ENCODE measurements at places on chromosomes 2 and 18.

DNA sequence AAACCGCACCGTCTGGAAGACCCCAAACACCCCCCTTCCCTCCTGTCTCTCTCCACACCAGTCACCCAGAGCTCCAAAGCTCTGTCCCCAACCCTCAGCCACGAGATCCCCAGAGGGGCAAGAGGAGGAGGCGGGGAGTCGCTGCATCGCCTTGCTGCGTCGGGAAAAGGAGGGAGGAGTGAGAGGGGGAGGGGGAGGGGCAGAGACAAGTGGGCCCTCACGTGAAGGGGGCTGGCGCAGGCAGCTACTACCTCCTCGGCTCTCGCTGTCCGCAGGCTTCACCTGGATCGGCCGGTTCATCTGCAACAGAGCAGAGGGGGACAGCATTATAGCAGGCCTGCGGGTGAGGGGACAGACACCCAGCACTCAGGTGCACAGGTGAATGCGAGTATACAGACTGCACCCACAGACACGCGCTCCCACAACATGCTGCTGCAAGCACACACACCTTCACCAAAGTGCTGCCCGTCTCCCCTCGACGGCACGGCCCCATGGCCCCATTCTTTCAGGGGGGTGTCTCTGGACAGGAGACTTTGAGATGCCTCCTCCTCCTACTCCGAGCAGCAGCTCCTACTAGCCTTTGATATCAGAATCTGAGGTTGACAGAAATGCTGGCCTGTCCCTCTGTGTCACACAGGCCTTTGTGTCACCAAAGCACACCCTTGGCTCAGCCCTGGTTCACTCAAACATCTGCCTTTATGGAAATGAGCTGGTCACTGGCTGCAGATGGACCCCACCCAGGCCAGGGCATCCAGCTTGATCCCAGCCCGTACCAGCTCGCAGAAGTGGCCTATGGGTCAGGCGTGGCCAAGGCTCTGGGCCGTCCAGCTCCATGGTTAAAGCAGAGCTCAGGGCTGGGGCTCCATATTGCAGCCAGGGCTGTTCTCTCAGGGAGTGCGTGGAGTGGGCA lies 243.8 kb downstream of the CELF4 start:
- no peak for DNase-seq

DNA sequence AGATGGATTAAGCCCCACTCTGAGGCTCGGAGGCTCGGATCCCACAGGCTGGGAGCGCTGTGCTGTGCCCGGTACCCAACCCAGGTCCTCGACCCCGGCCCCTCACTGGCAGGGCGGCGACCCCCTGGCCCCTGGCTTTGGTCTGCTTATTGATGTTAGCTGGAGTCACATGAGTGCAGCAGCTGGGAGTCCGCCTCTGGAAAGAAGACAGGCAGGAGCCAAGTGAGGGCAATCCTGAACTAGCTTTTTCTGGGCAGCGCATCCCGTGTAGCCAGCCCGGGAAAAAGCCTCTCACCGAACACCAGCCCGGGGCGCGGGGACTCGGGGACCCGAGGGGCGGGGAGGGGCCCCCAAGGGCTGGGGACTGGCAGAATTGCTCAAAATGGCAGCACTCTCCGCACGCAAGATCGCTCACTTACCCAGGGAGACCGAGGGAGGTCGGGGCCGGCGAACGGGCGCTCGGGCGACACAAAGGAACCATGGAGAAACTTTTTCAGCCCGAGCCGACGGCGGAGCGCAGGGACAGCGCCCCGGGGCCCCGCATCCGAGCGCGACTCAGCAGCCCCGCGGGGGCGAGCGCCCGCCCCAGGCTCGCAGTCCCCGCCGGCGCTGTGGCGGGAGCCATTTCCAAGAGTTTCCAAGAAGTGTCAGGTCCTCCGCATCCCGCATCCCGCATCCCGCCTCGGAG lies 567 bp downstream of the TMEM200C start:
- DNase-seq, result no peak

GRCh38 chr2:122315306-122315705 lies 559.9 kb downstream of the TSN start:
- DNase-seq, result no peak

DNA sequence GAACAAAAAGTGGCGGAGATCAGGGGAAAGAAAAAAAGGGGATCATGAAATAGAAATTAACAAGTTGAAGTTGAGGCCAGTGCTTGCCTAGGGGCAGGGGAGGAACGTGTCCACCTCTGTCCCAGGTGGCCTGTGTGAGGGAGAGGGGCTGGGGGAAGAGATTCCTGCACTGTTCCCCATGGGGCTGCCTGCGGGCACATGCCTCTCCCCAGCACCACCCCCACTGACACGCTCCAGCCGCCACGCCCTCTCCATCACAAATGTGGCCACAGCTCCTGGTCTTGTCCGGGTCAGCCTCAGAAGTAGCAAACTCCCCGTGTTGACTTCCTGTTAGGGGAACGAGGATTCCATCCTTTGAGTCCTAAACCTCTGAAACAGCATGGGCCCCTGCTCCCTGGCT lies 161.2 kb downstream of the GLI2 start:
- DNase-seq, result no peak

GRCh38 chr2:223043164-223043941 lies 8.6 kb upstream of the KCNE4 start:
- no peak for DNase-seq

DNA sequence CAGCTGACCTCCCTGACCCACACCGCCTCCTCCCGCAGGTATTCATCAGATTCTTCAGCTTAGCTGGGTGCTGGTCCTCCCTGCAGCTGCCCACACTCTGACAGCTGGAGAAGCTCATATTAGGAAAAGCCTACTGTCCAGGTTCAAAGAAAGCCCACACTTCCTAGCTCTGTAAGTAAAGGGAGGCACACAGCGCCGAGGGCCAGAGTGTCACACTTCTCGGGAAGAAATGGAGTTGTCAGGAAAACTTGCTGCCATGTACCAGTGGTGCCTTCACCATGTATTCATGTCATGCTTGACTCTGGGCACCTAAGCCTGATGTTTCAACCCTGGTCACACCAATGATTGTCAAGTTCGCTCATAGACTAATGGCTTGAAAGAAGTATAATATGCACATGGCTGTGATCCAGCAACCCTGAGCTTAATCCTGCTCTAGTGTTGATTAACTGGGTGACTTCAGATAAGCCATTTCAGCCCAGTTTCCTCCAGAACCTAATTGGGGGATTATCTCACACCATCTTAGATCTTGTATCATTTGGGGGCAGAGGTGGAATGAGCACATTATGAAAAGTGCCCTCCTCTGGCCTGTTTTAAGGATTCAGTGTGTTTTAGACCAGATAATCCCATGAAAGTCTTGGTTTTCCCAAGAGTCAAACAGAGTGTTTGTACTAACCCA lies 180.3 kb upstream of the PARD3B start:
- no peak for DNase-seq

GRCh38 chr2:221521233-221521845 lies 50.8 kb downstream of the EPHA4 start:
- no peak for DNase-seq

GRCh38 chr2:169354244-169354643 lies 8.1 kb downstream of the LRP2 start:
- no peak for DNase-seq

DNA sequence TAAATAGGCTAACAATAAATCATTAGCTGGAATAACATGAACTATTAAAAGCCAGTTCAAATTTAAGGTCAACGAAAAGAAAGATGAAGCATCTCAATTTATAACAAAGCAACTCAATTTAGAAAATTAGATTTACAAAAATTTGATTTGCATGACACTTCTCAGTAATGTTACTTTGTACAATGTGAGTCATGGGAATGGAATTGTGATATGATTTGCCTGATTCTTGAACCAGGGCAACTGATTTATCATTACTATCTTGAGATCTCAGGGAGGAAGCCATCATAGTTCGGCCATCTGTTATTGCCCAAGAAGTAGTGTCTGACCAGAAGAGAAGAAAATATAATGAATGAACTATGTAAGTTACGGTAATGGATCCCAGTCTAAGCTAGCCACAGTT lies 193.1 kb downstream of the RIT2 start:
- no peak for DNase-seq

- no peak for DNase-seq
These were observed 234.2 kb upstream of the SPOPL start for GRCh38 chr2:138267161-138267901.

GRCh38 chr2:53913721-53914120 lies 54.0 kb upstream of the GPR75 start:
- peak; percentile 7 for DNase-seq
